Mesendoderm (in vitro differentiated cells): ENCODE measurements at places on chromosomes 4 and X.
A peak's percentile ranks its signal among the peaks of the same experiment; 100 is the strongest.

DNA sequence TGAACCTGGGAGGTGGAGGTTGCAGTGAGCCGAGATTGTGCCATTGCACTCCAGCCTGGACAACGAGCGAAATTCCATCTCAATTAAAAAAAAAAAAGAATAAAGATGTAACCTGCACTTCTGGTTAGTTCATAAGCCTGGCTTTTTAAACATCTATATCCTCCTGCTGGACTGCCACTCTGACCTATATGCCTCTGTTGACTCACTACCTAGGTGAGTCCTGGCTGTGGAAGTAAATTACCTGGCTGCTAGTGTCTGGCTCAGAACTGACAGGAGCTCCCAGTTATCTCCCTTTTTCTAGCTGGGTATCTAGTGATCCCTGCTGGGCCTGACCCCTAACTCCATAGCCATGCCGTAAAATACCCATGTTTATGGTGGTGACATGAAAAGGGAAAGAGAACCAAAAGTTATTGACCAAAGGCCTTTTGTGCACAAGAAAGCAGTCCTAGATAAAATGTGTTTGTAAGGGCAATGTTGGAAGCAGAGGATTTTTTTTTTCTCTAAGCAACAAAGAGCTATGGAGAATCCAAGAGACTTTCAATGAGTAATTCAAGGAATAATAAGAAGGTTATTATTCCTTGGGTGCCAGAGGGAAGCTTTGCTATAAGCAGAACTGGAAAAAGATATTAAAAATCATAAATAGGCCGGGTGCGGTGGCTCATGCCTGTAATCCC is 10.4 kb upstream of the G3BP2 start:
- no peak for DNase-seq

- no peak for DNase-seq
Observed at GRCh38 chr4:113154281-113154680, 104.8 kb downstream of the ANK2 start.

- DNase-seq = no peak
Observed at GRCh38 chrX:71668248-71668595, 876 bp downstream of the LOC101059915 start.

DNA sequence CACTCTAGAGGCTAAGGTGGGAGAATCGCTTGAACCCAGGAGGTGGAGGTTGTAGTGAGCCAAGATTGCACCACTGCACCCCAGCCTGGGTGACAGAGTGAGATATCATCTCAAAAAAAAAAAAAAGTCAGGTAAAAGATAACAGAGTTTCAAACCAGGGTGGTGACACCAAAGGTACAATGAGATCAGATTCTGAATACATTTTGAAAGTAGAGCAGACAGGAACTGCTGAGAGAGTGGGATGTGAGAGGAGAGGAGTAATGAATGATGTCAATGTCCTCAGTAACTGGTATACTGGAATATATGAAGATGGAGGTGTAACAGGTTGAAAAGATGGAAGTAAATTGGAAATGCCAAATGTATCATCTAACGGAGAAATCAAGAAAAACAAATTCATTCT is 135.6 kb downstream of the CAMK2D start:
- DNase-seq = no peak

- no peak for DNase-seq
Observed at GRCh38 chrX:110415440-110416170, 57.0 kb downstream of the RTL9 start.

DNA sequence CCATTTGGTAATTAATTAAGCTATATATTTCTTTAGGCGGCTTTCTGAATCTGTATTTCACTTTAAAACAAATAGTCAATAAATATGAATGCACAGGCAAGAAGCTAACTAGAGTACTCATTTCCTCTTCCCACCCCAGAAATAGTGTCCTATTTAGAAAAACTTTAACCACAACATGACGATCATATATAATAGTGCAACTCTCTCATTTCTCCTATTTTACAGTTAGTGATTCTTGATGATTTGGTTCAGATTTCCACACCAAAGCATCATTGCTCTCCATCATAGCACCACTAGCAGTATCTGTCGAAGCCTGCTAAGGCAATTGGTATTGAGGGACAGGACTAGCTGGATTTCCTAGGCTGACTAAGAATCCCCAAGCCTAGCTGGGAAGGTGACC is 184.0 kb upstream of the GALNTL6 start:
- DNase-seq = no peak

DNA sequence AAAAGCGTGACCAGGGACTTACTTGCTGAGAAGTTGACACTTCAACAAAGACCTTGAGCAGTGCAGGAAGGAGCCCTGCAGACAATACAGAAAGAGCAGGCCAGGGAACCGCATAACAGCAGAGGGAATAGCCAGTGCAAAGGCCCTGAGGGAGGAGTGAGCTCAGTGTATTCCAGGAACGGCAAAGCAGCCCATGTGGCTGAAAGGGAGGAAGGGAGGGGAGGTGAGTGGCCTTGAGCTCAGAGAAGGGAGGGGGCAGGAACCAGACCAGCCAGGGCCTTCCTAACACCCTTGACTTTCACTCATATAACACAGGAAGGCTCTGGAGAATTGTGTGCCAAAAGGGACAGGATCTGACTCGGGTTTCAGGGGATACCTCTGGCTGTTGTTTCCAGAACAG is 112.2 kb downstream of the BCOR start:
- peak; percentile 54 for DNase-seq

- DNase-seq = no peak
Observed at GRCh38 chrX:83419030-83419792, 88.9 kb upstream of the POU3F4 start.

DNA sequence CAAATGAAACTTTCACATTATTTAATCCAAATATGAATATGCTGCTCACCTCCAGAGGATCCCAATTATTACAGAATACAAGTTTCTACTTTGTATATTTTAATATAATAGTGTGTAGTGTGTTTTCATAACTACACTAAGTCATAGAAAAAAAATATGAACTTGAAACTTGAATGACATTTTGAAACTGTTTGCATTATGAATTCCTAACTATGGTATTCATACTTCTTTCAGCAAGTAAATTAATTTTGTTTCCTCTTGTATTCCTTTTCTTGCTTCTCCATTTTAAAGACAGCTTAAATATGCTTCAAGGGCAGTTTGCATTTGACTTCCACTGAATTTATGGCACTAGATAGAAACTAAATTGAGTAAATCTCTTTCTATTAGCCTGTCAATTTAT is 177.1 kb downstream of the BMPR1B start:
- DNase-seq = no peak

DNA sequence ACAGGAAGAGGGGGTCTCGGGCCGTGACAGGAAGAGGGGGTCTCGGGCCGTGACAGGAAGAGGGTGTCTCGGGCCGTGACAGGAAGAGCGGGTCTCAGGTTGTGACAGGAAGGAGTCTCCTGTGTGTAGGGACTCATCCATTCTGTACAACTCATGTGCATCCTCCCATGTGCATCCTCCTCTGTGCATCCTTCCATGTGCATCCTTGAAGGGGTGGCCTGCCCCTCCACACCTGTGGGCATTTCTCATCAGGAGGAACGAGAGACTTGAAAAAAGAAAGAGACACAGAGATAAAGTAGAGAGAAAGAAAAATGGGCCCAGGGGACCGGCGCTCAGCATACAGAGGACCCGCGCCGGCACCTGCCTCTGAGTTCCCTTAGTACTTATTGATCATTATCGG is 30.2 kb upstream of the PLCXD1 start:
- no peak for DNase-seq

DNA sequence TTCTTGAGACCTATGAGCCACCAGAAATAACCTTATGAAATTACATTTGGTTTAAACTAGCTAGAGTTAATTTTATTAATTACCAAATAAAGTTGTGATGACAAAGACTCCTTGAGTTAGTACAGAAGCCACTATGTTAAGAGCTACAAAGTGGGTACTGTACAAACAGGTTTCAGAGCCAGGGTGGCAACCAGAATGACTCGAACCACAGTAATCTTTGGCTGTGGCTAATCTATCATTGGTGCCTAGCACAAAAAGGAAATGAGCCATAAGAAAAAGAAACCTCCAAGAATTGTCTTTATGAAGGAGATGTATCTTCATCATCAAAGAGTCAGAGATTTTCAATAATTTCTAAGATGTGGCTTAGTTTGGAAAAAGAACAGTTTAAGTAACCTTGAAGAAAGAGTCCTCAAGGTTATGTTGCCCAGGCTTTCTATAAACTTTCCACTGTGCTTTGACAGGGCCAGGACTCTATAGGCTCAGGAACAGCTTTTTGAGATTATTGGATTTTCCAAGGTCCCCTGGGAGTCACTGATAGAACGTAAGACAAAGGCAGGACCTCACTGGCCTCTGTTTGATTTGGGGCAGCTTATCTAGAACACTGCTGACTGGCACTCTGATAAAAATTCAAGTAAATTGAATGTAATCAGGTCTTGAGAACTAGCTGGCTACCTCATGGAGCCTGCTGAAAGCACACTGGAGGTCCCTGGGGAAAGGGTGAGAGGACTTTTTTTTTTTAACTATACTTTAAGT is 777.7 kb downstream of the STIM2 start:
- DNase-seq = peak; percentile 89

DNA sequence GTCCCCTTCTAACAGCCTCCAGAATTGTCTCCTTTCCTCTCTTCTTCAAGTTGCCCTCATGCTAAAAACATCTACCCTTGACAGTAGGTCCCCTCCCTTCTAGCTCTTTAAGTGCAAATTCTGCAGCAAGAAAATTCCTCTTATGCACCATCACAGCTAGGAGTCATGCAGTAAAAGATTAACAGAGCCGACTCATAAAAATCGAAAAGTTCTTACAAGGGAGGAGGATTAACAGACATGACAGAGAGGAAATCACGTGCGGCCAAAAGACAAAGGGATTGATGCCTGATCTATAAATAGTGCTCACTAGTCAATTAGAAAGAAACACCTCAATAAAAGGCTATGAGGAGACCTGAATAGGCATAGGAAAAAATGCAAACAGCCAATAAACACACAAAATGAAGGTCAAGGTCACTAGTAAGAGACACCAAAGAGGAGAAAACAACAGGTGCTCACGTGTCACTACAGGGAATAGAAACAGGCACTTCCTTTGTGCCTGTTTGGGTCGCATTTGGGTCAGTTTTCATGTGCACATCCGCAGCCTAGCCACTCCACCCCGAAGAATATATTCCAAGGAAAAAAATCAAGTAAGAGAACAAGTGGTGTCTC is 3.4 kb downstream of the RNF212 start:
- DNase-seq = no peak

DNA sequence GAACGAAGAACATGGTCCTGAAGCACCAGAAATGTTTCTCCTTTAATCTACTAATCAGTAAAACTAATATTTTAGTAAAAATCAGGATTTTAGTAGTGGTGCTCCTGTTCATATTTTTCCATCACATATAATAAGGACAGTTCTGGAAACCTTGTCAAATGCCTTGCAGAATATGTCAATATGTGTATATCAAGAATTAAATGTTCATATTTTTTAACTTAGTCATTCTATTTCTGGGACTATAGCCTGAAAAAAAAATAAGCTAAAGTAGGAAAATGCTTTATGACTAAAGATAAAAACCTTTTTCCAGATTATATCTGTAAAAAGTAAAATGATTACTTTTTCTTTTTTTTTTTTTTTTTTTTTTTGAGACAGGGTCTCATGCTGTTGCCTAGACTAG is 65.1 kb downstream of the MAB21L2 start:
- DNase-seq = no peak

DNA sequence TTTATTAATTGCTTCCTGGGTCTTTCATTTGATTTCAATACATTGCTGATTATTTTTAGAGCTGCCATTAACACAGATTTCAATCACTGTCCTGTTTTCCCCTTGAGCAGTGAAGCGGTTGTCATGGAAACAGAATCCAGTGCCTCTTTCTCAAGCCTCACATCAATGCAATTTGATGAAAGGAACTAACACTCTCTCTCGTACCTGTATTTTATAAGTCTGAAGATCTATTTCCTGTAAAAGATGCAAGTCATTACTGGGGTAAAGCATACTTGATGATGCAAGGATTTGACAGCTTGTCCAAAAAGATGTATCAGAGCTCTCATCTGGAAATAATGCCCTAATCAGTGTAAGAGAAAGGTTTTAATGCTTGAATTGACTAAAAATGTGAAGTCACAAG is 17.9 kb upstream of the GASK1B start:
- no peak for DNase-seq

- DNase-seq = no peak
Observed at GRCh38 chr4:17339376-17339775, 172.5 kb downstream of the QDPR start.

DNA sequence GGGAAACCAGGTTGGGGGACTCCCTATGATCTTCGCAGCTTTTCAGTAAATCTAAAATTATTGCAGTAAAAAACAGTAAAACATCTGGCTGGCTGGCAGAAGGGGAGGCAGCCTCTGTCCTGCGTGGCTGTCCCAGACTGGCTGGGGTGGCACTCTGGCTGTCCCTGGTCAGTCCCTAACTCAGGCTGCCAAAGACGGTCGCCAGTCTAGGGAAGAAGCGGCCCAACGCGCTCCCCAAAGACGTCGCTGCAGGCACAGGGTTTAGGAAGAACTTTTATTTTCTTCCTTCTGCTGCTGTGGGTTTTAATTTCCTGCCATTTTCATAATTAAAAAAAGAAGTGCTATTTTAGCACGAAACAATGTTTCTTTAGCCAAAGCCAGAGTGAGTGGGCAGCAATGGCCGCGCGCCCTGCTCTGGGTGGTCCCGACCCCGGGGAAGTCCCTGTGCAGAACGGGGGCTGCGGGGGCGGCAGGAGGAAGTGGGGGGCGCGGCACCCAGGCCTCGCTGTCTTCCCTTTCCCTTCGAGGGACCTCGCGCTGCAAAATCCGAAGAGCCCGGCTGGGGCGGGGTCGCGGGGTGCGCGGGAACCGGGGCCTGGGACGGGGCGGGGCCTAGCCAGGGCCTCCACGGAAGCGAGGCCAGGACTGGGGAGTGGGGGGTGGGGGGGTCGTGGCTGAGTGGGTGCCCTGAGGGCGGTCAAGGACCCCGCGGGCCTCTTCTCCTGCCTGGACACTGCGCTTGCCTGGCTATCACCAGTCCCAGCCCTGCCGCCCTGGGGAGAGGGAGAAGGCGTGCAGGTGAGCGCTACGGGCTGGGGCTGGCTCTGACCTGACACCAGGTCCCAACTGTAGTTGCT is 6.3 kb upstream of the LETM1 start:
- no peak for DNase-seq

DNA sequence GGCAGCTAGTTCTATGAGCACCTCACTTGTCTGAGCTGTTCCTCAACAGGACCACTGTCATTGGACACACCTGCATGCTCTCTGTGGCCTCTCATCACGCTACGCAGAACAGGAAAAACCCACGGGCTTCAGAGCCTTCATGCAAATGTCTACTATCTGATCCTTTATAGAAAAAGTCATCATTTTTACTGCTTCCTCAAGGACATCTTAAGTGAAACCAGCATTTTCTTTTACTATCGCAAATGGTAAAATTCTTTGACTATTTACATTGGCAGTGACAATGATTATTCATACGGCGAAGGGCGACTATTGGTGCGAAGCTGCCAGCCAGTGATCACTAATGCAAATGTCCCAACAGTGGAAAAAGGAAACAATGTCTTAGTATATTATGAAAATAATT is 147.0 kb downstream of the AFAP1 start:
- no peak for DNase-seq

GRCh38 chr4:174207367-174207766 is 76.1 kb downstream of the FBXO8 start:
- DNase-seq = no peak

- peak; percentile 75 for DNase-seq
Observed at GRCh38 chrX:49041744-49042580, 1.2 kb downstream of the TFE3 start.

- no peak for DNase-seq
Observed at GRCh38 chr4:116838609-116839008, 246.8 kb downstream of the TRAM1L1 start.
